ENCODE measurements at places on chromosomes 3 and 15.

DNA sequence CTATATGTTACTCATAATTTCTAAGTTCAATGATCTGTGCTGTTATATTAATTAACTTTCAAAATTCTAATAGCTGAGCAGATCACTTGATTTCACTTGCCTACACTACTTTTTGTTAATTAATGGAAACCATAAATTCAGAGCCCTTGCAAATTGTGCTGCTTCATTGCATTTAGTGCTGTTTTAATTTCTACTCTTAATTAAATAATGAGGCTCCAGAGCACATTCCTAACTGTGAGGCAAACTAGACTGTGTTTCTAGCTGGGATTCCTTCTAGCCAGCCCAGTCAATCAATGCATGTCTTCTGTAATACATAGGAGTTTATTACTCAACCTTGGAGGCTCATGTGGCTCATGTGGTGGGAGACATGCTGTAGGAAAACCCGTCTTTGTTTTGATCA lies 301.1 kb upstream of the GOLIM4 start:
- DNase-seq, result no peak

DNA sequence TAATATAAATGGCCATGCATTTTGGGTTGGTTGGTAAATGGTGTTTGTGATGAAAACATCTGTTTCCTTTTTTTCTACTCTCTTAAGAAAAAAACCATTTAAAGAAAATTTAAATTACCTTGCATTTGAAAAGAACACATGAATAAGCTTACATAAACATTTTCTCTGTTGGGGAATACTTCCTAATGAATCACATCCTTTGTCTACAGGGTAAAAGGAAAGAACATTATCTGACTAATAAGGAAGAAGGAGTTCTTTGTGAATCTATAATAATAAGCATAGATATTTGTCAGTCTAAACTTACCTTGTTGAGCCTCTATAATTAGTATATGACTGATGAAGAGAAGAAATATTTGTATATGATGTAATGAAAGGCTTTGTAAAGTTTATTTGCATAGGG lies 254.1 kb upstream of the ZNF717 start:
- no peak for DNase-seq

DNA sequence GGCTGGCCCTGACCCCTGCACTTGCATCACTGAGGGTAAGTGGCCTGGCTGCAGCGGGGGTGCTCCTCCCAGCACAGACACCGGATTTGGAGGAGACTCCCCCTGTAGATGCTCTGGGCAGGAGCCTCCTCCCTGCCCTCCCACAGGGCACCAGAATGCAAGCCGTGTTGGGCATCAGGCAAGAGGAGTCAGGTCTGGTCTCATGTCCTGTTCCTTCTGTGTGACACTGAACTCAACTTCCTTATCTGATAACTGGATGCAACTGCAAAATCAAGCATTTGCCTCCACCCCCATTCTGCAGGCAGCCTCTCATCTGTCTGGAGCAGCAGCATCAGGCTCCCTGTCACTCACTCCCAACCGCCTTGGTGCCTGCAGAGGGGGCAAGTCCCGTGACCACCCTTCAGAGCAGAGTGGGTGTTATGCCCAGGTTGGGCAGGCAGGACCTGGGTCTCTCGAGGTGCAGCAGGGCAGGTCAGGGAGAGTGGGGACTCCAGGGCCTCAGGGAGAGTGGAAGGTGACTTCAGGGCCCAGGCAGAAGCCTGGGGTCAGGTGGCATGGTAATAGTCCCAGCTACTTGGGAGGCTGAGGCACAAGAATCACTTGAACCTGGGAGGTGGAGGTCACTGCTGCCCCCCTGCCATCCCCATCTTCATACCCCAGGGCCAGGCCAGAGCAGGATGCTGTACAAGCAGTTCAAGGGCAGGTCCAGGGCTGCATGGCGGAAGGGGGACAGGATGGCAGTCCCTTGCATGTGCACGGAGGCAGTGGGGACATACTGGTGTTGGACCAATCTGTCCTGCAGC lies 10.5 kb upstream of the RPL29 start:
- no peak for DNase-seq

DNA sequence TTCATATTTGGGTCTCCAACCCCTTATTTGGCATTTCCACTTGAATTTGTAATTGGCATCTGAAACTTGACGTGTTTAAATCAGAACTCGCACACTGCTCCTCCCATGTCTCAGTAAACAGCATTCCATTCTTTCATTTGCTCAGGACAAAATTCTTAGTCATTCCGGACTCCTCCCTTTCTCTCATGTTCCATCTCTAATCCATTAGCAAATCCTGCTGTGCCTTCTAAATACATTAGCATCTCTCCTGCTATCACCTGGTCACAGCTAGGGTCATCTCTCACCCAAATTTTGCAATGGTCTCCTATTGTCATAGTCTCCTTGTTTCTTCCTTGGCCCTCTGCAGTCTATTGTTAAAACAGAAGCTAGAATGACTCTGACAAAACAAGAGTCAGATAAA lies 119.9 kb upstream of the CADPS start:
- no peak for DNase-seq

DNA sequence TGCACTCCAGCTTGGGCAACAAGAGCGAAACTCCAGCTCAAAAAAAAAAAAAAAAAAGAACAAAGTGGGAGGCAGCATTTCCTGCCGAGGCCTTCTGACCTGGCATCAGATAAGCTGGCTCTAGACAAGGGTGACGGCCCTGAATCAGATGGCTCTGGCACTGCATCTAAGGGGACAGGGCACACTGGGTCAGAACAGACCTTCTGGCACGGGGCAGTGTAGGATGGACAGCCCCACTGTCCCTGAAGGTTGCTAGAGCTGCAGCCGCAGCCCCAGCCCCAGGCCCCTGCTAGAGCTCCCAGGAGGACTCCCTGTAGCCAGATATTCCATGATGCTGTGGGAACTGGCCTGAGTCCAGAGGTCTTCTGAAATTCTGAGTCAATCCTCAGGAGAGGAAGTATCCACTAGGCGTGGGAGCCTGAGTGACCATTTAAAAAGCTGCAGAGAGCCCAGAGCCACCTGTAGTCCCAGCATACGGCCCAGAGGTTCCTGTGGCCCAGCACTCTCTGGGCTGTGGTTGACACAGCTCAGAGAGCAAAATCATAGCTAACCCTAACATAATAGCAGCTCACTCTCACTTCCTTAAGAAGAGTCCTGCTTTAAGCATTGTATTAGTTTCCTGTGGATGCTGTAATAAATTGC lies 69.2 kb upstream of the MFGE8 start:
- DNase-seq, result no peak

DNA sequence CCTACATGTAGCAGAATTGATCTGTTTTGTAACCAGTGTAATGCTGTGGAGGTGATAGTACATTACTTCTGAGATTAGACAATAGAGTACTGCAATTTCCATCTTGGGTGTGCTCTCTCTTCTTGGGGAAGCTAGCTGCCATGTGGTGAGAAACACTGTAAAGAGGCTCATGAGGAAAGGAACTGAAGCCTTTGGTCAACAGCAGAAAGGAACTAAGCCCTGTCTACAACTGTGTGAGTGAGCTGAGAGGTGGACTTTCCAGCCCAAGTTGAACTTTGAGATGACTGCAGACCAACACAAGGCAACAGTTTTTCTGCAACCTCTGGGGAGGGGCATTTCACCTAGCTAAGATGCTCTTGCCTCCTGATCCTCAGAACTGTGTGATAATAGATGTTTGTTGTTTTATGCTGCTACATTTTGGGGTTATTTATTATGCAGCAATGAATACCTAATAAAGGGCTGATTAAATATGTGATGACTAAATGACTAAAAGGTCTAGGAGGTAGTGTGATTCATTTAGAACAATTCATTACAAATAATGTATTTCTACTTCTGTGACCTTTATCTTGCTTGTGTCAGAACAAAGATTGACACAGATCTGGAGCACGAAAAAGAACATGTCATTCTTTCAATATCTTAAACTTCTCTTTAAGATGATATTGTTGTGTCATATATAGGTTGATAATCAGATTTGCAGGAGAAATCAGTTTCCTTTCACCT lies 121.6 kb upstream of the THRB start:
- DNase-seq, result no peak

DNA sequence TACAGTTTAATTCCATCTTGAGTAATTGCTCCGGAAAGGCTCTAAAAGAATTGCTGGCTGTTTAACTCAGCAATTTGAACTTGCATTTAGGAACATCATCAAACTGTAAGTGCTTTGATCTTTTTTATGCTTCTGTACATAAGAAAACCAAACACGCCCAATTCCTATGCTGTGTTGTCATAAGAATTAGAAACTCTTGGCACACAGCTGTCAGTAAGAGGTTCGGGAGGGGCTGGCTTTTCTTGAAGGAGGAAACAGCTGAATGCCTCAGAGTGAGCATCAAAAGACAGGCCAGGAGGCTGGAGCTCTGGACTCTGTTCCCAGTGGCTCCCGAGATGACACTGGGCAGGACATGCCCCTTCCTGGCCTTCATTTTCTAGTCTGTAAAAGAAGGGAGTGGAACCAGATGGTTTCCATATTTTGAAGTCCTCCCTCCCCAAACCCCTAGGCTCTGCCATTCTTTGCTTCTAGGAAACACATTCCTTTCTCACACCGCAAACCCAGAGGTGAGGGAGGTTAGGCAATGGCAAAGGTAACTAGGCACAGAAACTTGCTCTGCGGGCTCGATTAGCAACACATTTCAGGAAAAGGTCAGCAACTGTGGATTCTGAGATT lies 73.7 kb upstream of the DLG1 start:
- DNase-seq, result peak; percentile 51

DNA sequence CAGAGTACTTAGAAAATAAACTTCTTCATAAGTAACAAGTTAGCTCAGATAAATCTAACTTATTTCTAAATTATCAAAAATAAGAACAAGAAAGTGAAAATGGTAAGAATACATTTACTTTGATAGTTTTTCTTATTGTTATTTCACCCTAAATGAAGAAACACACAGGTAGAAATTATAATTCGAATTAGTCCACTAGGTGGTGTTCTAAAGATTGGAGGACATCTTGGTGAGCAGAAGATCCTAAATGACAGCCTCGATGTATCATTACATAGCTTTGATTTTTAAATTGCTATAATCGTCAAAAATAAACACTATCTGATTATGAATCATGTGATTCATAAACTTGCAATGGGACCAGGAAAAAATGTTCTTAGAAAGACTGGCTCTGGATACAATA lies 280.8 kb upstream of the UBE2E2 start:
- no peak for DNase-seq

DNA sequence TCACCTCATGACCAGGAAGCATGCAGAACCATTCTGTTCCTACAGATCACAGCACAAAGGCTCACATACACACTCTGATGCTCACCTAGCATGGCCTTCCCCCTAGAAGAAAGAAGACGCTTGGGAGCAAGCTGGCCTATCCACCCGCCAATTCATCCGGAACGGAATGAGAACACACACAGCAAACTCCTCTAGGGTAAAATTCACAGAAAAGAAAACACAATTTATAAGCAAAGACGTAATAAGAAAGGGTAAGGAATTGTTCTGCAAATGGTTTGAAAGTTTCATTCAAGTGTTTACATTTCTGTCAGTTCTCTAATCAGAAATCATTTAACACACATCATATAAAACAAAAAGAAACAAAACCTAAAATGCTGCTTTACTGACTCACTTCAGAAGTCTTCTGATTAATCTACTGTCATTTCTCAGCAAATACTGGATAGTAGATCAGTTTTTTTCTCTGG lies 218.1 kb downstream of the OSBPL10 start:
- no peak for DNase-seq

GRCh38 chr3:72997421-72997961 lies 880 bp downstream of the PPP4R2 start:
- DNase-seq, result peak; percentile 46

DNA sequence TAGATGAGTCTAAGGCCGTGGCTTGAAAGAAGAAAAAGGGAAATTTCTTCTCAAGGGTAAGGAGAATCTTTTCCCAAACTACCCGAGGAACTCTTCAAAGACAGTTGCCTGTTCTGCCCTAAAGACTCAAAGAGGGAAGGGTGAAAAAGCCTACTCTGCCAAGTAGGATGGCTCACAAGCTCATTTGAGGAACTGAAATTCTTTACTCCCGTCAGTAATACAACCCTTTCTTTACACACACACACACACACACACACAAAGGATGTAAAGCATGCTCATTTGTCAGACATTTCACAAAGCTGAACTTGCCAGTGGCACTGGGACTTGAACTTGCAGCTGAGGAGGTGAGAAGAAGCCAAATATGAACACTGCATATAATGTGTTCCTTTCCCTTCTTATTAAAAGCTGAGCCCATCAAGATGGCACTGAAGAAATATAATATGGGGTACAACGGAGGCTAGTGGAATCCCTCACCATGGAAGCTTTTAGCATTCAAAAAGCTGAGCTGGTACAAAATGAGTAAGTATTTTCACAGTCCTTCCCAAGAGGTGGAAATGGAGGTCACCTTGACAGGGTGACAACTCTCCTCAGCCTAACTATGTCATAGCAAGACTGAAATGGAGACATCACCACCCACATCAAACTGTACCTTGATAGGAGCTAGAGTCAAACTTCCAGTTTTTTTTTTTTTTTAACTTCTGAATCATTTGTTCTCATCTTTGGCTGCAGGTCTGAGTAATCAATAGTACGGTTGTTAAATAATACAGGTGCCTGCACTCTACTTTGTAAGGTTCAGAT lies 57.6 kb downstream of the TAFA4 start:
- no peak for DNase-seq

DNA sequence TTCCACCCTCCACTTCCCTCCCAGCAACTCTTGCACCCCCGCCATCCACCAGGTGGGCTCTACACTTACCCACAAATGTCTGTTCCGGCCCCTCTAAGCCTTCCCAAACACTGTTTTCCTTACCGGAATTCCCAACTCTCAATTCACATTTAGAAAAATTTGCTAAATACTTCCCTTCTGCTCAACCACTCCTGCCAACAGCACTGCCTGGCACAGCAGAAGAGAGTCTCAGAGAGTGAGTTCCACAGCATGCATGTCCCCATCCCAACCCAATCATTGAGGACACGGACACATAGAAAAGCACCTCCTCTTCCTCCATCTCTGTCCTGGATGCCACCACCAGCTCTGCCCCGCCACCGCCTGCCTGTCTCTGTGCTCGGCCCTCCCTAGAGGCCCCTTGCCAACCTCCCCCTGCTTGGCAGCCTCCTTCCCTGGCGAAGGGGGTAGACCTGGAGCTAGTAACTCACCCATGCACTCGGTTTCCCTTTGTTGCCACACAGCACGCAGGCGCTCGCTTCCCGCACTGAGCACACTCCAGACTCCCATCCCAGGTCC lies 66.2 kb upstream of the SLC6A1 start:
- peak; percentile 86 for DNase-seq

DNA sequence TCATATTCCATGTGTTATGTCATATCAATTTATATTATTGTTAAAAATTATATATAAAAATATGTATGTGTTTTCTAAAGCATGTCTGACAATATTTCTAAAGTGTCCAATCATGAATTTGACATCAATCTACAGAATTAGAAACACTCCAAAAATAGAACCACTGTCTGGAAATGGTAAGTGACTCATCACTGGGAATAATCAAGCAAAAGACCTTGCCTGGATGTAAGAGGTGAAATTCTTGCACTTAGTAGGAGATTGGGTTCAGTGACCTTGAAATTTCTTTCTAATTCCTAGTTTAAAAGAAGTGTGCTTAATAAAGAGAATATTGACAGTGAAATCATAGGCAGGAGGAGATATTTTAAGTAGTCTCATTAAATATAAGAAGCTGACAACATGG lies 188.8 kb downstream of the ZNF385D start:
- no peak for DNase-seq

Data from spinal cord (tissue), 10 donors.